ENCODE measurements at places on chromosomes 7 and 10.

DNA sequence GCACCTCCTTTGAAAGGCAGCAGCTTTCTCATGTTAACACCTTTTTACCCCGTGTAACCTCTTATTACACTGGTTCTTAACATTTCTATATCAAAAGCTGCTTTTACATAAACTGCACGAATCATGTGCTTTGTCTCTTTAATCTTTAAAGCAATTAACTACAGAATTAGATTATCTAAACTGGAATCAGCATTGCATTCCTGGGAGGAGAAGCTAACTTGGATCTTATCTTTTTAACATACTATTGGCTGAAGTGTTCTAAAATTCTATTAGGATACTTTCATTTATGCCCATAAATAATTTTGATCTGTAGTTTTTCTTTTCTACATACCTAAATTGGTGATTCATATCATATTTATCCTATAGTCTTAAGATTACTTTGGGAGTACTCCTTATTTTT, 428.4 kb upstream of the IGFBP3 start:
- no peaks in the 10 kb centered on the region for H3K36me3 ChIP-seq
- H3K27ac ChIP-seq, result no peak overlapping the region
- no peaks in the 10 kb centered on the region for H3K4me1 ChIP-seq
- H3K27me3 ChIP-seq, result no peaks in the 10 kb centered on the region
- DNase-seq, result no peak

- peaks cover 45% of the 10 kb centered on the region for H3K36me3 ChIP-seq
- DNase-seq, result no peak
- no peaks in the 10 kb centered on the region for H3K27me3 ChIP-seq
- no peak overlapping the region for H3K27ac ChIP-seq
- H3K4me3 ChIP-seq, result no peak overlapping the region
Measured at GRCh38 chr7:47471831-47472230, 110.1 kb downstream of the TNS3 start.

DNA sequence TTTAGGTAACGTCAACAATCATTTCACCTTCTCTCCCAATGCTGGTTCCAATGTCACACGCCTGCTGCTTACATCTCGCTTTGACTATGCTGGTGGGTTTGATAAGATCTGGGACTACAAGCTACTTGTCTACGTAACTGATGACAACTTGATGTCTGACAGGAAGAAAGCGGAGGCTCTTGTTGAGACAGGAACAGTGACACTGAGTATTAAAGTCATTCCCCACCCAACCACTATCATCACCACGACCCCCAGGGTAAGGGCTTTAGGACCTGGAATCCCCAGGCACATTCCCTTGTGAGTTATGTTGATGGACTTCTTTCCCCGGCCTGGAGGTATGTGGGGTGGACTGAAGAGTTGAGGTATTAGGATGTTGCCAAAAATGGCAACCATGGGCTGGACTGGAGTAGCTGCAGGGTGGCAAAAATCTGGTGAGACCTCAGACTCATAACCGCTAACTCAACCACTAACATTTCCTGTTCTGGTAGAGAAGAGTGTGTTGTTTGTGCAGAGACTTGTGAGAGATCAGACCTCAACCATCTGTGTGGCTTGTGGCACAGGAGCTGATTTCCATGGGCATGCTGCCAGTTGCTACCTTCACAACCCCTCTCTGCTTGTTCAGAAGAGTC, 59.2 kb downstream of the CDHR3 start:
- peaks cover 21% of the 10 kb centered on the region for H3K4me1 ChIP-seq
- peaks cover 3% of the 10 kb centered on the region for H3K27me3 ChIP-seq
- no peak overlapping the region for H3K27ac ChIP-seq
- DNase-seq, result no peak
- no peaks in the 10 kb centered on the region for H3K36me3 ChIP-seq

- H3K4me3 ChIP-seq, result no peak overlapping the region
- H3K4me1 ChIP-seq, result no peaks in the 10 kb centered on the region
- H3K27me3 ChIP-seq, result no peaks in the 10 kb centered on the region
- DNase-seq, result no peak
Measured at GRCh38 chr7:156115582-156115981, 303.3 kb upstream of the SHH start.

DNA sequence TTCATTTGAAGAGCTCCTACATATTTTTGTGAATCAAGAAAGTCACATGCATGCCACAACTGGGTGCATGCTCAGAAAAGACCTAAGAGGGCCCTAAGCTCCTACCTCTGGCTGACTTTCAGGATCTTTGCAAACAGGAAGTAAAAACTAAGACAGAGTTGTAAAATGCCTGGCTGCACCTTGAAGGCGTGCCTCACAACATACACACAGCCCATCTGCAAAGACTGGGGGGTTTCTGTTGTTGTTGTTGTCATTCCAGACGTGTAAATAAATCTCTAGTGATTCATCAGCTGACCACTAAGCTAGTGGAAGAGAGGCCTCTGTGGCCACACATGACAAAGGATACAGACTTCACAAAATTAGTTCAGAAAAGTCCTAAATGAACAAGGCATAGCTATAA, 31.8 kb downstream of the SMURF1 start:
- H3K27ac ChIP-seq, result no peak overlapping the region
- DNase-seq, result no peak
- H3K36me3 ChIP-seq, result no peaks in the 10 kb centered on the region
- no peak overlapping the region for H3K4me3 ChIP-seq
- peaks cover 10% of the 10 kb centered on the region for H3K4me1 ChIP-seq
- H3K27me3 ChIP-seq, result no peaks in the 10 kb centered on the region

DNA sequence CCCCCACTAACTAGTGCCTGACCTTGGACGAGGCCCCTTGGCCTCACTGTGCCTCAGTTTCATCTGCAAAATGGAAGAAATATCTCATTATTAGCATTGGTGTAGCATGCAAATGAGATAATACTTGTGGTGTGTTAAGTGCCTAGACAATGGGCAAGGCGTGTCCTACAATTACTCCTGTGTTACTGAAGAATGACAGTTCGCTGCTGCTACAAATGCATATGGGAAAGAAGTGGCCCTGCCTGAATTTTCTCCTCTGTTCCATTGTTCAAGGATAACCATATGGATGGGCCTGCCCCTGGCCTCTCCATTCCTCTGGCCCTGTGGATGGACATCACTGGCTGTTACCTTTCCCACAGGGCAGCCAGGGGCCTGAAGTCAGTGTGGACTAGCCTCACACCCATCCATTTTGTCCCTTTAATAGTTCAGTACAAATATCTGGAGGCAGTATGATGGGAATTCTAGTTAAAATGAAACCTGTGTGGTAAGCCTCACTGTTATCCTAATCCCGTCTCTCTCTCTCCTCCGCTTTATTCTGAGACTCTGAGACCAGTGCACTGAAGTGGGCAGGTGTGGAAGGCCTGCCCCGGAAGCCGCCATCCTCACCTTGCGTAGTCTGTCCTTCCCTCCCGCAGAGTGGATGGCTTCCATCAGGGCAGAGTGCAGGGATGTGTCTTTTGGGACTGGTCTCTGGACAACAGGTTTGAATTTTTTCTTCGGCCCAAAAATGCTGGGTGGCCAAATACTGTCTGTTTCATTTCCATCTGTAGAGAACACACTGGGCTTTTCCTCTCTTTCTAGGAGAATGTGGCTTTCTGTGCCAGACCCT, 244.6 kb upstream of the GRB10 start:
- no peak for DNase-seq
- no peak overlapping the region for H3K27ac ChIP-seq
- H3K4me3 ChIP-seq, result no peak overlapping the region
- H3K4me1 ChIP-seq, result no peaks in the 10 kb centered on the region

GRCh38 chr7:28140979-28141378, 39.6 kb downstream of the JAZF1 start:
- DNase-seq, result no peak
- peaks cover 38% of the 10 kb centered on the region for H3K36me3 ChIP-seq
- H3K27me3 ChIP-seq, result no peaks in the 10 kb centered on the region
- H3K27ac ChIP-seq, result no peak overlapping the region
- no peaks in the 10 kb centered on the region for H3K4me1 ChIP-seq
- no peak overlapping the region for H3K4me3 ChIP-seq

- no peaks in the 10 kb centered on the region for H3K27me3 ChIP-seq
- no peaks in the 10 kb centered on the region for H3K4me1 ChIP-seq
- no peak for DNase-seq
- H3K27ac ChIP-seq, result no peak overlapping the region
- no peak overlapping the region for H3K4me3 ChIP-seq
- H3K36me3 ChIP-seq, result no peaks in the 10 kb centered on the region
Measured at GRCh38 chr7:19919261-19920095, 146.1 kb upstream of the TMEM196 start.

GRCh38 chr10:114577133-114577532, 80.9 kb downstream of the ABLIM1 start:
- H3K4me1 ChIP-seq, result no peaks in the 10 kb centered on the region
- no peaks in the 10 kb centered on the region for H3K27me3 ChIP-seq
- DNase-seq, result no peak
- H3K27ac ChIP-seq, result no peak overlapping the region

- H3K27ac ChIP-seq, result no peak overlapping the region
- H3K4me3 ChIP-seq, result no peak overlapping the region
- H3K27me3 ChIP-seq, result no peaks in the 10 kb centered on the region
- no peak for DNase-seq
- H3K4me1 ChIP-seq, result no peaks in the 10 kb centered on the region
Measured at GRCh38 chr10:122097935-122098334, 109.0 kb downstream of the TACC2 start.

GRCh38 chr10:125983161-125983560, 86.8 kb downstream of the FANK1 start:
- no peak overlapping the region for H3K27ac ChIP-seq
- no peaks in the 10 kb centered on the region for H3K27me3 ChIP-seq
- DNase-seq, result no peak
- no peaks in the 10 kb centered on the region for H3K36me3 ChIP-seq
- H3K4me3 ChIP-seq, result no peak overlapping the region

DNA sequence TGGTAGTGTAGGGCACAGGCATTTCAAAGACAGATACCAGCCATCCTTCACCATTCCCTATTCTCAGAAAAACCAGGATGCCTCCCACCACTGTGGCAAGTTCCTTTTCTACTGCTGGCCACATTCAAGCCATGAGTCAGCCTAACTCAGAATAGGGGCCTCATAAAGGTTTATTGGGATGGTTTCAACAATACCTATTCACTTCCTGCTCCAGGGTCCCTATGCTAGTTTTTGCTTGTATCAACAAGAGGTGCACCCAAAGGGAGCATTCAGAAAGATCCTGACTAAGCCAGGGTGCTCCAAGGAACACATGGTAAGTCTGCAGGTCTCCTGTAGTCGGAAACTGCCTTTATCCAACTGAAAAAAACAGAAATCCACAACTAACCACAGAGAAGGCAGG, 76.9 kb upstream of the EGR2 start:
- DNase-seq, result no peak
- H3K4me3 ChIP-seq, result no peak overlapping the region
- no peaks in the 10 kb centered on the region for H3K27me3 ChIP-seq
- no peaks in the 10 kb centered on the region for H3K36me3 ChIP-seq
- no peaks in the 10 kb centered on the region for H3K4me1 ChIP-seq

- H3K4me1 ChIP-seq, result peaks cover 5% of the 10 kb centered on the region
- H3K27ac ChIP-seq, result no peak overlapping the region
- H3K36me3 ChIP-seq, result no peaks in the 10 kb centered on the region
- no peak for DNase-seq
- no peak overlapping the region for H3K4me3 ChIP-seq
- H3K27me3 ChIP-seq, result no peaks in the 10 kb centered on the region
Measured at GRCh38 chr7:96246919-96247318, 75.0 kb downstream of the SLC25A13 start.

- no peak for DNase-seq
- peaks cover 5% of the 10 kb centered on the region for H3K27me3 ChIP-seq
- H3K4me3 ChIP-seq, result no peak overlapping the region
- H3K36me3 ChIP-seq, result no peaks in the 10 kb centered on the region
- H3K4me1 ChIP-seq, result no peaks in the 10 kb centered on the region
Measured at GRCh38 chr10:514137-514671, 175.3 kb downstream of the DIP2C start.

GRCh38 chr7:25095516-25096345, 29.3 kb downstream of the CYCS start:
- no peak overlapping the region for H3K4me3 ChIP-seq
- peaks cover 11% of the 10 kb centered on the region for H3K4me1 ChIP-seq
- no peaks in the 10 kb centered on the region for H3K27me3 ChIP-seq
- H3K27ac ChIP-seq, result no peak overlapping the region

DNA sequence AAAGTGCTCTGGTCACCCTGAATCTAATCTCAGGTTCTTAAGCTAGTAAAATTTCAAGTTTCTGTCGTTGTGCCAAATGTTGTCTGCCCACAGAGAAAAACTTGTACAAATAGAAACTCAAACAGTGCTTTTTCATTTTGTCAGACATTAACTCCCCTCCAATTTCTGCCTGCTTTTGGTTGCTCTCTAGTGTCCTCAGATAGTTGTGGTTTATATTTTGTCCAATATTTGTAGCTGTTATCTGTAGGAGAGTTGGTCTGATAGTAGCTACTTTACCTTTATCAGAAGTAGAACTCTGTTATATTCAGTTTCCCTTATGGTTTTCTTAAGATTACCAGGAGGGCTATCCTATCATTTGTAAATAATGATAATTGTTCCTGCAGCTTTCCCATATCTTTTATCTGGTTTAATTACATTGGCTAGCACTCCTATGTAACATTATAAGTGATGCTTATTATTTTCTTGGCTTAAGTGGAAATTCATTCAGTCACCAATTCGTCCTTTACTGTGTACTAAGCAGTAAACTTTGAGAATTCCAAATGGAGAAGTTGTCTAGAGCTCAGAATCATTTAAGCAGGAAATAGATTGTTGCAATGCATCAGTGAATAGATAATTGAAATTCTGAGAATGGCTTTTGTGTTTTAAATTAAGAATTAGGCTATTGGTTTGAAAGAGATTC, 91.0 kb downstream of the ANKIB1 start:
- no peak overlapping the region for H3K4me3 ChIP-seq
- no peak overlapping the region for H3K27ac ChIP-seq
- H3K27me3 ChIP-seq, result no peaks in the 10 kb centered on the region
- H3K4me1 ChIP-seq, result no peaks in the 10 kb centered on the region
- no peaks in the 10 kb centered on the region for H3K36me3 ChIP-seq

- no peaks in the 10 kb centered on the region for H3K4me1 ChIP-seq
- H3K27ac ChIP-seq, result no peak overlapping the region
- DNase-seq, result no peak
- H3K27me3 ChIP-seq, result no peaks in the 10 kb centered on the region
Measured at GRCh38 chr10:26715137-26715487, 17.6 kb downstream of the PDSS1 start.

GRCh38 chr10:70587045-70587658, 15.4 kb downstream of the PRF1 start:
- no peak overlapping the region for H3K27ac ChIP-seq
- no peaks in the 10 kb centered on the region for H3K36me3 ChIP-seq
- H3K27me3 ChIP-seq, result no peaks in the 10 kb centered on the region
- peaks cover 6% of the 10 kb centered on the region for H3K4me1 ChIP-seq
- DNase-seq, result no peak

All from CD14-positive monocyte (primary cell).